ENCODE measurements at places on chromosomes 6 and 20.

GRCh38 chr6:132818404-132819359, 4.3 kb downstream of the RPS12 start:
- DNase-seq, result no peak

DNA sequence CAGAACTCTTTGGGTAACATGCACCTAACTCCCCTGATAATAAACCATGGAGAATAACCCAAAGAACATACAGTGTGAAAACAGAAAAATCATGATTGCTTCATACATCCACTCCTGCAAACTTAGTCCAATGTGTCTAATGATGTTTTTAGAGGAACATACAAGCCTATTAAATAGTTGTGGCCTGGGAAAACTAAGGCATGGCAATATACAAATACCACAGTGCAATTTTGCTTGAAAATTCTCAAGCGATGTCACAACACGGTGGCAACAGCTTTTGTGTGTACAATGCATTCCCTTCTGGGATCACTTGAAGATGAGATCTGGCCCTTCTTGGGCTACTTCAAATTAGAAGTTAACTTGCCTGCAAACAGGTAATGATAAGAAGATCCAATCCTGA, 16.7 kb downstream of the MAP3K5 start:
- no peak for DNase-seq

DNA sequence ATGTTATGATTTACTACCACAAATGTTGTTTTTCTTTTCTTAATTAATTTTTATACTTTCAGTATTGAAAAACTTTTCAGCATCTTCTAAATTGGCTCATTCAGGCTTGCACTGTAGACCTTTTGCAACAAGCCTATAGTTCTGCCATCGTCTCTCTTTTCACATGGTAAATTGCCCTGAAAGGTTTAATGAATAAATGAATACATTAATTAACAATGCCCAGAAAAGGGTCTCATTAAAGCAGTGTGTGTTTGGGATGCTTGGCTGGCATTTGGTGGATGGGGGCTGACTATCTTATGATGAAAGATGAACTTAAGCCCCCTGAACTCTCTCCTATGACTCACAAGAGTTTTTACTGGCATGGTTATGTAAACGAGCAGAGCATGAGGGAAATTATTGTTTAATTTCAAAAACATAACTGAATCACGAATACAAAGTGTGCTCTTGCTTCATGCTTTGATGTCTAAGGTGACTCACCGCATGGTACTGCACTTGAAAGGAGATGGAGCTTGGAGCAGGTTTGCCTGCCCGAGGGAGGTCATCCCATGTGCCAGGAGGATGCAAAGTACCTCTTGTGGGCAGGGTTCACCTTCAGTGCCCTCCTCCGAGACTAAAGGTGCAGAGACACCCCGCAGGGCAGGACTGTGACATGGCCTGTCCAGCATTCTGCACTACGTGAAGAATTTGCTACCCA, 13.8 kb upstream of the PCK1 start:
- no peak for DNase-seq

DNA sequence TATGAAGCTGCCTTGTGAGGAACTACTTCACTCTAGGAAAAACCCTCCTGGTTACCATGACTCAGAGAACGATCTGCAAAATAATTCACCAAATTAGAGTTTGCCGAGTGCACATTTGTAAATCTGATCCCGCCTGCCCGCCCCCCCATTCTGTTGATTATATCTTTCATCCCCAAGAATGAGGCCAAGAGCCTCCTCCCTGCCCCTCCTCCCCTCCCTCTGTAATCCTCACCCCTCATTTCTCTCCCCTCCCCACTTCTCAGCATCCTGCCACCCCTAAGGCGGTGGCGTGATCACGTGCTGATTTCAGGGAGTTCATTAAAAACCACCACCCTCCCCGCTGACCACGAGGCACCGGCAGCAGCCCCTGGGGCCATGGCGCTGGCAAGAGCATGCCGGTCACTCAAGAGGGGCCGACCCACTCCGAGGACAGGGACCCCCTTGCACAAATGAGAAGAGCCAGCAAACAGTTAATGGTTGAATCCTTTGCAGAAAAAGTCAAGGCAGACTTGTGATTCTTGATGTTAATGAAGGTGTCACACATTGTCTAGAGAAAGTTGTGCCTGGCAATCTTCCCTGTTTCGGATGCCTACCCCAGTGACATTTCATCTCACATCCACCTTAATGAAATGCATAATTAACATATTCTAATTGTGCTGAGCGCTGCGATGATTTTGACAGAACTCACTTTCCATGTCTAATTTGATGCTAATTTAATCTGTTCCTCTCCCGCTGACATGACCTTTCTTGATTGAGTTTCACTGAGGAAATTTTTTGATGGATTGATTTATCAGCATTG, 247.9 kb downstream of the ZNF217 start:
- no peak for DNase-seq

GRCh38 chr6:7541175-7542064, at the start of gene DSP:
TSS of gene DSP (plus strand) at chr6:7541671. CDS start at chr6:7541916, 245 bp downstream.
- DNase-seq, result peak; percentile 49

GRCh38 chr6:43842231-43842794, 72.3 kb downstream of the VEGFA start:
- no peak for DNase-seq

- DNase-seq, result peak; percentile 4
Measured at GRCh38 chr20:21640556-21640955, 64.9 kb upstream of the PAX1 start.

DNA sequence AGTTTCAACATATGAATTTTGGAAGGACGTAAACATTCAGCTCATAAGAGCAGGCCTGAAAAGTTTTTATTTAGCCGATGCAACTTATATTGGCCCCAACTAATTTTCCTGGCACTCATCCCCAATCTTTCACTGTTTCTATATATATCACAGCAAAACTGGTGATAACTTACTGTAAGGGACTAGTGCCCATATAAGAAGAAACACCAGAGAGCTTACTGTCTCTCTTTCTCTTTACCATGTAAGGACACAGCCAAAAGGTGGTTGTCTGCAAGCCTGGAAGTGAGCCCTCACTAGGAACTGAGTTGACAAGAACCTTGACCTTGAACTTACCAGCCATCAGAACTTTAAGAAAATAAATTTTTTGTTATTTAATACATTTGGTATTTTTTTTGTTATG, 807.4 kb upstream of the CITED2 start:
- DNase-seq, result no peak

DNA sequence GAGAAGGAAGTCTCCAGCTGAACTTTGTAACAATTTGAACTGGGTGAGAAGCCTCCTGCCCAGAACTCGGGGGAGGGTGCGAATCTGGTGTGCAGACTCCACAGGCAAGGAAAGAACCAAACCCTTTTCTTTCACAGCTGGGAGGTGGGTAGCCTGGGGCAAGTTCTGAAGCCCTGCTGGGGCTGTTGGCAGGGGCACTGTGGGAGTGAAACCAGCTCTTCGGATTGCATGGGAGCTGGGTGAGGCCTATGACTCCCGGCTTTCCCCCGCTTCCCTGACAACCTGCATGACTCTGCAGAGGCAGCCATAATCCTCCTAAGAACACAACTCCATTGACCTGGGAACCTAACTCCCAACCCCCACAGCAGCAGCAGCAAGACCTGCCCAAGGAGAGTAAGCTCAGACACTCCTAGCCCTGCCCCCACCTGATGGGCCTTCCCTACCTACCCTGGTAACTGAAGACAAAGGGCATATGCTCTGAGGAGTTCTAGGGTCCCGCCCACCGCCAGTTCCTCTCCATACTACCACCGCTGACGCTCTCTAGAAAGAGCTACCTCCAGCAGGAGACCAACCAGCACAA, 37.5 kb downstream of the SOD2 start:
- no peak for DNase-seq

- DNase-seq, result no peak
Measured at GRCh38 chr20:39338469-39339376, 376.6 kb downstream of the DHX35 start.

DNA sequence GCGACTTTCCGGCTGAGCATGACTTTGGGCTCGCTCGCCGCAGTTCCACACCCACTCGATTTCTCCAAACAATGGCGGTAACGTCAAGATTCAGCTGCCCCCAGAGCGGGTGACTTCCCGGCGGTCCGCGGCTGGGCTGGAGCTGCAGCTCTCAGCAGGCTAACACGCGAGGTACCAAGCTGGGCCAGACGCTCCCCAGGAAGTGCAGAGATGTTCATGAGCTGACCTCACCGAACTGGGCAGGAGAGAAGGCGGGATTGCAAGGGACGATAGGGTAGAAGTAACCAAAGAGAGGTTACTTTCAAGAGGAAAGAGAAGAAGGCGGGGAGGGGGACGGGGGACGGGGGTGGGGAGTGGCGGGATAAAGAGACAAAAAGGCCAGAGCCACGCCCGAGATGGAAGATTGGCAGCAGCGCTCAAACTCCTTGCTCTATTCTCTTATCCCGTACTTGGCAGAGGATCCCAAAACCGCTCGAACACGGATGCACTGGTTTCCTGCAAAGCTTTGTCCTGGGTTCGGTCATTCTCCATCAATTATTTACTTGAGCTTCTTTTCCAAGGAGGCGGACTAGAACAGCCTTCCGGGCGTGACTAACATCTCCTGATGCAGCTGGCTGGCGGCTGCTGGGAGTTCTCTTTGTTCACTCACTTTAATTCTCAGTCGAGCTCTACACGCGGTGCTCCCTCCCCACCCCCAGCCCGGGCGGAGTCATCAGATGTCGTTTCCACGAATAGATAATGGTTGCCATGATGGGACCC, at the start of gene MTCL3:
Gene MTCL3, minus strand, starts transcription at position 626 of the 759 bp plus-strand sequence.
- peak; percentile 64 for DNase-seq

- DNase-seq, result no peak
Measured at GRCh38 chr6:50451826-50452400, 261.4 kb upstream of the TFAP2D start.

- no peak for DNase-seq
Measured at GRCh38 chr20:34642009-34642408, 34.9 kb downstream of the PIGU start.

- no peak for DNase-seq
Measured at GRCh38 chr6:16450821-16451220, 212.4 kb downstream of the GMPR start.

GRCh38 chr20:38730989-38731737, 6.9 kb downstream of the SLC32A1 start:
- peak; percentile 46 for DNase-seq

DNA sequence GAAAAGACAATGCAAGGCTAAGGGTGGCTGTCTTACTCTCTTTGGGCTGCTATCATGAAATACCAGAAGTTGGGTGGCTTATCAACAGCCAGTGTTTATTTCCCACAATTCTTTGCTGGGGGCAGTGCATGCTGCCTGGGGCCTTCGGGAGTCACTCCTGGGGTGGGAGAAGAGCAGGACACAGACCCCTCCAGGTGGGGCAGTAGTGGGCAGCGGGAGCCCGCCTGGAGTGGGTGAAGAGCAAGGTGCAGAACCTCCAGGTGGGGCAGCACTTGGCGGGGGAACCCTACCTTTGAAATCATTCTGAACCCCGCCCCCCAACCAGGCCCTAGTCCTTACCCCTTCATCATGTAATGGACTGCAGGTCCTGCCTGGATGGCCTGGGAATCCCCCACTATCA, 69.6 kb upstream of the THBS2 start:
- no peak for DNase-seq

DNA sequence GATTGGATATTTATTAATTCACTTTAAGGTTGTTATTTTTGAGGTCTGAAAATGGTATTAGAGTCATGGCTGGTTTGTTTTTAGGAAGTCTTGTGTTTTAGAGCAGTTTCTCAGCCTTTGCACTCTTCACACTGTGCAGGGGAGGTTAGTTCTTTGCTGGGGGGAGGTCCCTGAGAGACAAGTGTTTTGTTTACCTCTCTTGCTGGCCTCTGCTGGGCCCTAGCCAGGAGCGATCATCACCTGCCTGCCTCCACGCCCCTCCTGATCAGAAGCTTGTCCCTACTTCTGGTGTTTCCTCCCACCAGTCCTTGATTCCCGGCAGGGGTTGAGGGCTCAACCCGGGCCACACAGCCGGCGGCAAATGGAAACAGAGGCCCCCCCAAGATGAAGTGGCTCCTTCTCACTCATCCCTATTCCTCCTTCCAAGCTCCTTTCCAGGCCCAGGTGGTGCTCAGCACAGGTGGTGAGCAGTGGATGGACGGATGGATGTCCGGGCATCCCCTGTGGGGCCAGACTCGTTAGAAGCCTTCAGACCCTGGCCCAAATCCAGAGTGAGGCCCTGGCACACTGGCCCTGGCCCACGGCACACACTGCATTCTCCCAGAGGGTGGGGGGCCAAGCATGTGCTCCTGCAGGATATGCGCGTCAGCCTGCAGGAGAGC, 51.3 kb downstream of the GRM4 start:
- DNase-seq, result peak; percentile 80

GRCh38 chr6:96138406-96138805, 122.6 kb downstream of the FUT9 start:
- peak; percentile 56 for DNase-seq

- DNase-seq, result no peak
Measured at GRCh38 chr6:149334682-149335160, 17.2 kb downstream of the TAB2 start.

DNA sequence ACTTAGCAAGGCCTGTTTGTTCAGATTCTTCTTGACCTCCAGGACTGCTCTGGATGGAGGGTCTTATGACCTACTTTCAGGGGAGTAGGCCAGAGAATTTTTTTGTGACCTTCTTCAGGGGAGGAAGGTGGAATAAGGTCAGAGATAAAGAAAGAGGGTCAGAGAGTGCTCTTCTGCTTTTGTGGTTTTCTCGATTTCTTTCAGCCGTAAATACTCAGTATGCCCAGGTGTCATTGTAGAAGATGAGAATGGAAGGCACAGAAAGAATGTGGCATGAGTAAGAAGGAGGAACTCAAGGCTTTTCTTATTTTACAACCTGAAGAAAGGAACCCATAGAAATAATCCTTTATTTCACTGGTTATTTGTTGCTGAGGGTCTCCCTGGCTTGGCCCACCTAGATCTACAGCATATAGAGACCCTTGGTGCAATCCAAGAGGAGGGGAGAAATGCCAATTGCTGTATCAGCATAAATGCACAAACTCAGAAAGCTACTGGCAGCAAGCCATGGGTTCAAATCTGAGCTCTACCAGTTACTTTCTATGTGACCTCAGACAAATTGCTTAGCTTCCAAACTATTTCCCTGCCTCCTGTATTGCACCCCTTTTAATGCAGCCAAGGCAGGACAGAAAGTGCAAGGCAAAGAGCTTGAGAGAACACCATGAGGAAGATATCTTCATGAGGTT, 68.0 kb downstream of the OLIG3 start:
- no peak for DNase-seq

DNA sequence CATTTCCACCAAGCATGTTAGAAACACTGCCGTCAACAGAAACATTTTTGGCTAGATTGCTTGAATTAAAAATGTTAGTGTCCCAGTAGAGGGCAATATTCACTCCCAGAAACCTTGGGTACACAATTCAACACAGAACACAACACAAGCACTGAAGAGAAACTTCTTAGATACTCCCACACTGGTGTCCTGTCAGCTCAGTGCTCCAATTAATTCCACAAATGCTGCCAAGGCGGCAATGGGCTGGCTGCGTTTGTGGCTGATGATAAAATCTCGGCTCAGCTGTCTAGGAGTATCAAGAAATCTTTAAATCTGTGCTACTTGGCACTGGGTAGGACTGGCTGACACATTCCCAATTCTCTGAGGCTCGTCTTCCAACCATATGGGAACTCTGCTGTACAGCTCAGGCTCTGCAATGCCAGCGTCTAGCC, 39.3 kb downstream of the BEND3 start:
- DNase-seq, result peak; percentile 80

Data from cerebellar cortex (tissue), 1 donor.